Vagina (tissue), 2 donors: ENCODE measurements at places on chromosomes 4 and X.

DNA sequence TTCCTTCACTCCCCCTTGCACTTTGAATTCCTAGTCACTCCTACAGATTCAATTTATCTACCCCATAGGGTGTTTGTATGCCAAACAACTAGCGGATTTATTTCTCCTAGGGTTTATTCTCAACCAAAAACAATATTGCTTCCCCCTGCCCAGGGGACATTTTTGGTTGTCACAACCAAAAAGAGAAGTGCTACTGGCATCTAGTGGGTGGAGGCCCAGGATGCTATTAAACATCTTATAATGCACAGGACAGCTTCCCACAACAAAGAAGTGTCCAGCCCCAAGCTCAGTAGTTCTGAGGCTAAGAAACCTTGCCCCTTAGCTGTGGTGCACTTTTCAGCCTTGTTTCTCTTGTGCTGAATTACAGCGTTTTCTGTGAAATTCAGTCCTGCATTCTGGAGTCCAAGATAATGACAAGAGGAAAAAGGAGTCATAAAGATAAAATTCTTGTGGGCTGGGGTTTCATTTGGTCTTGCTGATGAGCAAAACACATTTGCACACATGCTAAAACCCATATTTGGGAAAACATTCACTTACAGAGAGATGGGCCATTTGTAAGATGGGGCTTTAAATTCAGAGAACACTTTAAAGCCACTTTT, 11.2 kb upstream of the SYTL4 start:
- DNase-seq = no peak

DNA sequence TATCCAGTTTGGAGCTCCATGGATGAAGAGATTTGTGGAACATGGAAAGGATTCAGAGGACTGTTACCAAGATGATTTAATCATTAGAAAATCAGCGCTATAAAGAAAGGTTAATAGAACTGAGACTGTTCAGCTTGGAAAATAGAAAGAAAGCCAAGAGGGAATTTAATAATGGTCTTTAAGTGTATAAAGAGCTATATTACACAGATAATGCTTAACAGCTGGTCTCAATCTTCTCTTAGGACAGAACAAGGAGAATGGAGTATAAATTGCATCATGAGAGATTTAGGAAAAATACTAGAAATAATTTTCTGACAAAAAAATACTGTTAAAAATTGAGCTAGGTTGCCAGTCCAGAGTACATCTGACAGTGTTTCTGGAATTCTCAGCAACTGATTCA, 91.3 kb upstream of the MAGEC2 start:
- no peak for DNase-seq

- no peak for DNase-seq
Observed at GRCh38 chrX:111460607-111461006, 48.6 kb upstream of the DCX start.

GRCh38 chrX:7987160-7988012, 60.2 kb upstream of the PNPLA4 start:
- no peak for DNase-seq

DNA sequence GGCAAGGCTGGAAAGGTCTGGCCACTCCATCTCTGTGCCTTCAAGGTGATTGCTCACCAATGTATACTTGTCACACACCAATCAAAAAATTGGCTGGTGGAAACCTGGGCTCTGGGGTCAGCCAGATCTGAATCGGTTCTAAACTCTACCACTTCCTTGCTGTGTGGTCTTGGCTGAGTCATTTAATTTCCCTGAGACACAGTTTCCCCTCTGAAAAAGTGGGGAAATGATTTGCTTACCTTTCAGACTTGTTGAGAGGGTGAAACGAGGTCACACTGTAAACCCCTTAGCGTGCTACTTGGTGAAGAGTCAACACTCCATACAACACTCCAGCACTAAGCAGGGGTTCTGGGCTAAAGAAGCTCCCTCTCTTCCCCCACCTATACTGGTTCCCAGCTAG, 252.3 kb upstream of the ZIC3 start:
- no peak for DNase-seq

DNA sequence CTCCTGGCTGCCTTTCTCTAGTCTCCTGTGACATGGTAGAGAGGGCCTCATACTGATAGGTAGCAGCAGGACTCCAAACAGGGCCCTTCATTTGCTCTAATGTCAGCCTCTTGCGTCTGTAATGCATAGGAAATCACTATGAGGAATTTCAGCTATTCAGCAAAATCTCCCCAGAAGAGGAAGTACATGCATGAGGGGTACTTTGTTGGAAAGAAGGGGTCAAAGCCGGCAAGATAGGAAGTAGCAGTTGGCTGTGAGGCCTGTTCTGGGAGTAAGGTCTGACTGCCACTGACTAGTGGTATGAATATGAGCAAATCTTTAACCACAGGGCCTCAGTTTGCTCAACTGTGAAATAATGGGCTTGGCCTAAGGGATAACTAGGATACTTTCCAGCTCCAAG, 283.2 kb downstream of the ARHGAP10 start:
- no peak for DNase-seq

DNA sequence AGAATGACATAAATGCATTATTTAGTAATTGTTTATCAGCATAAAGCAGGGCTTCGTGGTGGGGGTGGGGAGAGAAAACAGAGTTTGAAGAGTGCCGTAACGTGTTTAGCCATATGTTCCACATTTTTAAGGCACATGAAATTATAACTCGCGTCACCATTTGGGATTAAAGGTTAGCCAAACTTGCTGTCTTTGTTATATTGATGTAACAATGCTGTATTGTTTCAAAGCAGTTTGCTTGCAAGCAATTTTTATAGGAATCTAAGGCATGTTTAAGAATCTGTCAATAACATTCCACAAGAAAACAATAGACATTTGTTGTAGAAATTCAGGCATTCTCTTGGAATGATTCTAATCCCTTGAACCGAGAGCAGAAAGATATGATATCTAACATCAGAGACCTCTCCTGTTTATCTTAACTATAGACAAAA, 78.3 kb downstream of the CLDN22 start:
- DNase-seq = no peak

DNA sequence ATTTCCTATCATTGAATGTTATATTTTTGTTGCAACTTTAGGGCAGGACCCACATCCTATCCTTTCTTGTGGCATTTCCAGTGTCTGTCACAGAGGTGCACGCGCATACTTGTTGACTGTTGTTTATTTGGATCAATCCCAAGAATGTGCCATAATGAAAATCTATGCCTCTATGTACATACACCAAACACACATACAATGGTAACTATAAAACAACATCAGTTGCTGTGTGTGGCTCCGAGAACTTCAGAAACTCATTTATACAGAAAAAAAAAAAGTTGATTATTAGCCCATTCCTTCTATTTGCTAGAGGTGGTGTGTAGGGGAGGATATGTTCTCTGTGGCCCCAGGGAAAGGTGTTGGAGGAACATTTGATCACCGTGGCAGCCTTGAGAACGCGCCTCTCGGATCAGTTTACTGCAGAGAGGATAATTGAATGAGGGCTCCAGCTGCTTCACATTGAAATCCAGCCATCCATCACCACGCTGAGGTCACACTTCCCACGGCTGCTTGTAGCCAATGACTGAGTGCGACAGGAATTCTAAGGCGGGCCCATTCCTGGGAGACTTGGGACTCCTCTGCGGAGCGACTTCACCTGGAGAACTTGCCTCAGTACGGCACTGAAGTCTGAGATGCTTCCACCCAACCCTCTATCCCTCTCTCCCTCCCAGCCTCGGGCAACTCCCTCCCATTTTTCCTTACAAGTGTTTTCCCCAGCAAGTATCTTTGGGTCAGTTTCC, 19.5 kb downstream of the SMPX start:
- DNase-seq = no peak

GRCh38 chr4:27616166-27616565, 755.5 kb downstream of the STIM2 start:
- DNase-seq = no peak

GRCh38 chr4:23135792-23136645, 443.3 kb downstream of the GBA3 start:
- no peak for DNase-seq

- DNase-seq = no peak
Observed at GRCh38 chrX:53262918-53263394, 18.4 kb downstream of the IQSEC2 start.

DNA sequence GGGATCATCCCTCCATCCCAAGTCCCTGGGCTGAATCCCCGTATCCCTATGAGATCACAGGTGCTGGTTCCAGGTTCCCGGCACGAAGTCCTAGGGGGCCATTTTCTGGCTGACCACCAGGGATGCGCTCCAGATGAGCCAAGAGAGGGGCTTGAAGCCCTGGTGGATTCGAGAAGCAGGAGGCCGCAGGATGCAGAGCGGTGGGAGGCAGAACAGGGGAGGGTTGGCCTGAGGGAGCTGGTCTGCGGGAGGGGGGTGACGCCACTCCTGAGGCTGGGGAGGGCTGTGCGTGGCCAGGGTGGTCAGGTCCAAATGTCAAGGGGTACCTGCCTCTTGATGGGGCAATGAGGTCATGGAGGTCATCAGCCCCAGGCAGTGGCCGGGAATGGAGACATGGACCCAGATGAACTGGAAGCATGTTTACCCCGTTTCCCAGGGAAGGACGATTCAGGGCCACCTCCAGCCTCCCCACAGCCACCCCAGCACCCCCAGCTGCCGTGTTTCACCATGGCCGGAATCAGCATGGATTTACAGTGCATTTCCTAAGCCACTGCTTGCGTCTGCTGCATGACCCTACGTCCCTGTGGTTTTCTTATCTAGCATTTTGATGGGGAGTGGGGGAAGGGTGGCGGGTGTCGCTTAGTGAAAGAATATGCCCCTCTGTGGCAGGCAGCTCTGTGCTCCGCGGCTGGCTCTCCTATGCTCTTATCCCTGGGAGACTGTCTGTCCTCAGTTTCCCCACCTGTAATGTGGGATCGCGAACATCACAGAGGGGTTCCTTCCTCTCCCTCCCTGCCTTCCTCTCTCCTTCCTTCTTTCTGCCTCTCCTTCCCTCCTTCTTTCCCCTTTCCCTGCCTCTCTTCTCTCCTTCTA, 17.0 kb upstream of the HTRA3 start:
- no peak for DNase-seq

GRCh38 chr4:113708250-113708649, 53.3 kb downstream of the CAMK2D start:
- DNase-seq = no peak

DNA sequence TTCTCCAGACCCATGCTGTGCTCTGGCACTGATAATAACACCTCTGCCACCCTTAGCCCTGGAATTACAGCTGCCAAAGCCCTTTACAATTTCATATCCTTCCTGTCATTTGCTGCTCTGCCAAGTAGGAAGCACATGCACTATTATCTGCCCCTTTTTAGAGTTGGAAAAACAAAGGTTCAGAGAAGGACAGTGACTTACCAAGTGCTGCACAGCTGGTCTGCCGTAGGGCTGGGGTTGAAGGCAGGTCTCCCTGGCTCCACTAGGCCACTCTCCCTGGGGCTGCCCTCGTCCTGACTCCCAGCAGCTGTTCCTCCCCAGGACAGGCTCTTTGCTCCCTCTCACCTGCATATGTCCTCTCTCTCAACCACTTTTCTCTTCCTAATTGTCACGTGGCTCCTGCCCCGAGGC, 73.4 kb downstream of the ANAPC4 start:
- no peak for DNase-seq

- DNase-seq = no peak
Observed at GRCh38 chr4:125268068-125268755, 46.5 kb upstream of the FAT4 start.

DNA sequence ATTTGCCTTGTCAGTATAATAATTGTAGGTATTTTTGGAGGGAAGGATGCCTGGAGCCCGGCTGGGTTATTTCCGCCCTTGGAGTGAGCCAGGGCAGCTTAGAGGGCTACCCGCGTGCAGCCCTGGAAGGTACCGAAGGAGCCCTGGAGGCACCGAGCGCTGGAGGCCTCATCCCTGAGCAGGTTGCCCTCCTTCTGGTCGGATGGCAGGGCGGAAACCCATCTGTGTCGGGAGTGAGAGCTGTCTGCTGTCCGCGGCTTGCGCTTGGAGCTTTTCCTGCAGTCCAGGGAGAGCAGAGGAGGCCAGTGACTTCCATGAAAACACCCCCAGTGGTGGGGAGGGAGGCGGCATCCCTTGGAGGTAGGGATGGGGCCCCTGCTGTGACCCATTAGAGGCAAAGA, 122.1 kb downstream of the TBL1X start:
- no peak for DNase-seq

GRCh38 chr4:161538941-161539340, 624.9 kb downstream of the FSTL5 start:
- DNase-seq = no peak

GRCh38 chr4:1460967-1461868, 55.0 kb upstream of the NKX1-1 start:
- no peak for DNase-seq

DNA sequence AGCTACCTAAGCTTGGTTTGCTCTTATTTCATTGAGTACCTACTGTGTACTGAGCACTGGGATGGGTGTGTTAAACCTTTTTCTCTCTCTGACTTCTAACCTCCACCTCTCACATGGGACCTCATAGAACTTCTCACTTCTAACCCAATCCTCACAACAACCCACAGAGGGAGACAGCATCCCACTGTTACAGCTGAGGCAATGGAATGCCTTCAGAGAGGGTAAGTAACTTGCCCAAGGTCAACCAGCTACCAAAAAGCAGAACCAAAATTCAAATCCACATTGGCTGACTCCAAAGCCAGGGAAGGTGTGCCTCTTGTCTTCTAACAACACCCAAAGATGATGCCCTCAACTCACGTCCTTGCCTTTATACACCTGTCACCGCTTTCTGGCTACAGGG, 5.4 kb downstream of the SEL1L3 start:
- no peak for DNase-seq

GRCh38 chr4:41214825-41215146, 444 bp upstream of the APBB2 start:
- DNase-seq = no peak

GRCh38 chr4:119615068-119615719, 13.4 kb downstream of the PDE5A start:
- no peak for DNase-seq

DNA sequence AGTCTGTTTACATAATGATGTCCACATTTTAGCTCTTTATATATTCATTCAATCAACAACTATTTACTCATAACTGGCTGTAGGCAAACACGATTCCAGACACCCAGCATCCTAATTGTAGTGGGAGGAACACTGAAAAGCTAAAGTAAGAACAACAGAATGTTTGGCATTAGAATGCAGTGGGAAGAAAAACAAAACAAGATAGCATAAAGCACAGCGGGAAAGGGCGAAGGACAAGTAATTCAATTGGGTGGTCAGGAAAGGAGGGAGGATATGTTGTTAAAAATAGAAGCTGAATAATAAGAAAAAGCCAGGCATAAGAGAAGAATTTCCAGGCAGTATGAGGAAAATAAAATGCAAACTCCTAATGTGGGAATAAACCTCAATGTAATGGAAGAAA, 189.5 kb upstream of the FAT4 start:
- DNase-seq = no peak

GRCh38 chr4:123390846-123391456, 5.6 kb upstream of the SPRY1 start:
- DNase-seq = no peak

GRCh38 chrX:129092242-129092641, 431.0 kb downstream of the SMARCA1 start:
- DNase-seq = no peak

DNA sequence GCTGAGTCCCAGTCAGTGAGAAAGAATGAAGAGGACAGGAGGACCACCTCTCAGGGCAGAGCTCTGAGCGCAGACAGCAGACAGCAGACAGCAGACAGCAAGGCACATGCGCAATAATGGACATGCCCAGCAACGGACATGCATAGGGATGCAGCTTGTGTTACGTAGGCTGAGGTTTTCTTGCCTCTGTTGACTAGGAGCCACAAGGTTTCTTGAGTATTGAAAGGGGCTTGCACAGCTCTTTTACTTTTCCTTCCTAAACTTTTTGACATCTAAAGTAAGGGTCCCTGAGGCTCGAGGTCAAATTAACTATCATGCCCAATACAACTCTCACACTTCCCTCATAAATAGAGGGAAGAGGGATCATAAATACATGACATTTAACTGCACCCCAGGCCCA, at the start of gene PAGE3:
Gene PAGE3, minus strand, starts transcription at position 101 of the 400 bp plus-strand sequence. CDS start 1,013 bp downstream, outside the sequence.
- DNase-seq = no peak
